Activated T-cell treated with anti-CD3 and anti-CD28 coated beads for 48 hours (primary cell): ENCODE measurements at places on chromosomes 2 and 18.

- DNase-seq = no peak
These were observed 74.3 kb downstream of the HRH4 start for GRCh38 chr18:24534737-24535136.

GRCh38 chr2:198097630-198098029 is 293.2 kb downstream of the PLCL1 start:
- no peak for DNase-seq

DNA sequence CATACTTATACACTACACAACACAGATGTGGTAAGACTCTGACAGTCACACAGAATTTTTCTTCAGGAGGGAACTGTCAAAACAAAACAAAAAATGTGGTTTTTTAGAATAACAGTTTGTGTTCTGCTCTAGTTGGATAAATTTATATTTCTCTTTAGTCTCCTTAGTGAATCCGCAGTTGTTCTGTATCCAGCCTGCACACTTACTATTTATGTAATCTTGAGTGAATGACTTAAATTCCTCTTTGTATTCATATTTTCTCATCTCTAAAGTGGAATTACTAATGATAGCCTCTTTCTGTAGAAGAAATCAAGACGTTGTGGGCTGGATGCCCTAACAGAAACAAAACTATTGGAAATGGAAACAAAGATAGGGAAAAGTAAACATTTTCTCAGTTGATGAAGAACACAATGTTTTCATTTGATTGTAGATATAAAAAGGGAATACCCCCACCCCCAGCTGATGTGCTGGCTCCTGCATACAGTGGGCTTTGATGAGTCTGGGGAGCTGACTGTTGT is 375.2 kb downstream of the TRIB2 start:
- no peak for DNase-seq

- DNase-seq = no peak
These were observed 116.8 kb downstream of the IKZF2 start for GRCh38 chr2:213034585-213034984.

DNA sequence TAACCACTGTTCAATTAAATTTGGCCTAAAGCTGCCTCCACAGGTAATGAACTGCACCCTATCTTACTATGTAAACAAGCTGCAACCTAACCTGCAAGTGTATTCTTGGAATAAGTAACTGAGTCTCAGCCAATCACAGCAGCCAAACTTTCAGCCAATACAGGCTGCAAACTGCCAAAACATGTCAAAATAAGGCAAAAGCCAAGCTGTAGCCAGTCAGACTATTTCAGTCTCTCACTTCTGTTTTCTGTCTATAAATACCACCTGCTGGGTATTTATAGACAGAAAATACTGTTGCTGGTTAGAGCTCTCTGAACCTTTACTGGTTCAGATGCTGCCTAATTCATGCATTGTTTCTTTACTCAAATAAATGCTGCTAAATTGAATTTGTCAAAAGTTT is 14.3 kb downstream of the C2orf76 start:
- no peak for DNase-seq

DNA sequence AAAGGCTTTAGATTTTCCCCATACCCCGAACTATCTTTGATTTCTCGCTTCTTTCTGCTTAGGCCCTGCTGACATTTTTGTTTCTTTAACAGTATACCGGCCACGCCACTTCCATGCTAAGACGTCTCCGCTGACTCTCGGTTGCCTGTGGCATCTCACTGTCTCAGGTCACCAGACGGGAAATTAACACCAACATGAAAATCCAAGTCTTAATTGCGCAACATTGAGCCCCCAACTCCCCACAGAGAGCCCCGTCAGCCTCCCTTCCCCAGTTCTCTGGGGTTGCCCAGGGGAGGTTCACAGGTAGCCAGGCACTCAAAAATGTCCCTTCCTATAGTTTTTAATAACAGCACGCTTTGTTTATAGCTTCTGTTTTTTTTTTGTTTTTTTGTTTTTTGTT is 30.2 kb downstream of the CD8B2 start:
- DNase-seq = no peak

- DNase-seq = no peak
These were observed 105.7 kb upstream of the RASGRP3 start for GRCh38 chr2:33370636-33371265.

DNA sequence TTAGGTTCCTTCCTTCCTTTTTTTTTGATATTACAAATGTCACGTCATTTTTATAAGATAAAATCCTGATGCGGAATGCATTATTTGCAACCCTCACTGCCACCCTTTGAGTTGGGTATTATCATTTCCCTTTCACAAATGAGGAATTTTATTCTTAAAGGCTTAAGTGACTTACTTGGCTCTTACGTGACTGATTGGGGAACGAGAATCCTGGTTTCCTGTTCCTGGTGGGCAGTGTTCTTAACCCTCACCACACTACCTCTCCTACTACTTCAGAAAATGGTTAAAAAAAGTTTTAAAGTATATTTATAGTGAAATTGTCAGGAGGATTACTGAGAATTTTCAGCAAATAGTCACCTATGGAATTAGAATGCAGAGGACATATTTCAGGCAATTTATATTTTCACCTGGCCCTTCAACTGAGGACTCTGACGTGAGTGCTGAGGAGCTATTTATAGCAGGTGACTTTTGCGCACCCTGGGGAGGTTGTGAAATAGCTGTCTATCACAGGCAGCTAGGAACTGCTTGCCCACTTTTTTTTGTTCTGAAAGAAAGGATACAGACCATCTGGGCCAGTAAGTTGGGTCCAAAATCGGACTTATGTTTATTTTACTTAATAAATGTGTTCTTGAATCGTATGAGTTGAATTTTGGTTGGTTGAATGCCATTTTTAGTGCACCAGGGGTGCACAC is 18.7 kb upstream of the RASGRP3 start:
- DNase-seq = no peak

GRCh38 chr2:179744401-179744800 is 117.0 kb downstream of the ZNF385B start:
- DNase-seq = no peak

- no peak for DNase-seq
These were observed 58.8 kb downstream of the TBR1 start for GRCh38 chr2:161474920-161475319.

- no peak for DNase-seq
These were observed 296.3 kb upstream of the KCNJ3 start for GRCh38 chr2:154402213-154402612.

DNA sequence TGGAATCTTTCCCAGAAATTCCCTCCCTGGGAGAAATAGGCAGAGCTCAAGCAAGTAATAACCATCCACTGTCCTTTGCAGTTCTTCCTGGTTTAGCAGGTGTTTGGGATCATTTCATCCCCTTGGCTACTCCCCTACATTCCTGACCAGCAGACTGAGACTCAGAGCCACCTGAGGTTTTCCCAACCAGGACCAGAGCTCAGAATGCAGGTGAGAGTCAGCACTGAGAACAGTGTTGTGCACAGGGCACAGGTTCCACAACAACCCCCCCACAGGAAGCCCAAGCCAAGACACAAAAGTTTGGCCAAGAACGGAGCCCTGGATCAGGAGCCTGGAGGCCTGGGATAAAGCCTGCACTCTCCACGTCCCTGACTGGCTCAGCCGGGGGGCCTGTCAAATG is 21.0 kb upstream of the LOXHD1 start:
- DNase-seq = no peak

GRCh38 chr2:197500503-197501131 is 438 bp downstream of the HSPE1 start:
- DNase-seq = no peak

- no peak for DNase-seq
These were observed 48.7 kb downstream of the SOWAHC start for GRCh38 chr2:109662889-109663288.

- no peak for DNase-seq
These were observed 104.6 kb upstream of the EPHA4 start for GRCh38 chr2:221676566-221677172.

DNA sequence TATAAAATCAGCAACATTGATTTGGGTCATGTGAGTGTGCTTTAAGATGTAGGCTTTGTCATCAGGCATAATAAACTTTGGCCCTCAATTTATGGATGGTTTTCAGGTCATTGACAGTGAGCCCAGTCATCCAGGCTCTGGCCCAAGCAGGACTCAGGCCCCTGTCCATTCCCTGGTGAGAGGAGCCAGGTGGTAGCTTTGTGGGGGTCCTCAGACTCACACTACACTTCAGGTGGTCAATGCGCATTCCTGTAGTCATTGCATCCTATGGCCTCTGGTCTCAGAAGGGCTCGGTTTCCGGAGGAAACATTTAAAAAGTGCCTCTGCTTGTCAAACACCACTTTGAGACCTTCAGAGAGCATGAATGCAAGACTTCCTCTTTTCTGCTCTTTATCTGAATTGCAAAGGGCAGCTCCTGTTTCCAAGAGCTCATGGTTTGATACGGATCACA is 20.2 kb downstream of the LGALSL start:
- DNase-seq = no peak

DNA sequence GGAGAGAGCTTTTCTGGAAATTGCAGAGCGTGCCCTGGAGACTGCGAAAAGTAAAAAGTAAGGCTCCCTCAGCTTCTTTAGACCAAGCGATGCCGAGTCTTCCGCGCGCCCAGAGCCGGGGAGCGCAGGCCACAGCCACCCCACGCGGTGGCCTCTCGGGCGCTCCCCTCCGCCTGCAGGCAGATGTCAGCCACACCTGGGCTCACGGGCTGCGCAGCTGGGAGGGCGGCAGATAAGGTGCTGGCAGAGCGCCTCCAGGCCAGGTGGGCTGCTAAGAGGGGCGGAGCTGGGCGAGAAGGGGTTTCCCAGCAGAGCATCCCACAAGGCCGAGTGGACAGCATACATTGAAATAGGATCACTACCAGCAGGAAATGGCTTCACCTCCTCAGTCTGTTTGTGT is 81.7 kb downstream of the ARHGEF4 start:
- DNase-seq = no peak

GRCh38 chr2:173775440-173775839 is 189.7 kb downstream of the SP3 start:
- DNase-seq = no peak

DNA sequence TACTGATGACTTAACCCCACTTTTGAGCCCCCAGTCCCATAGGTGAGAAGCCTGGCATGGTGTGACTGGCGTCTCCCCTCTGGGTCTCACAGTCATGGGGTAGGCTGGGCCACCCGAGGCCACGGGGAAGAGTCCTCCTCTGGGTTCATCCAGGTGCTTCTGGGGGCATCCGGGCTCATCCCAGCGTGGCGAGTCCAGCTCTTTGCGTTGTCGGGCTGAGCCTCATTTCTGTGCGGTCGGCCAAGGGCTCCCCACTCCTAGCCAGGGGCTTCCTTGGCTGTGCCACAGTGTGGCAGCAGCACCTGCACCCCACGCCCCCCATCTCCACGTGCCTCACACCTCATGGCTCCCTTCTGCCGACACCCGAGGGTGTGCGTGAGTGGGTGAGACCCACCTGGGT is 27.6 kb upstream of the SNED1 start:
- no peak for DNase-seq
